Heart left ventricle (tissue), 16 donors: ENCODE measurements at places on chromosomes 6 and 20. TPM values are rescaled to one million over a fixed set of nuclear protein-coding genes. Genes with fewer than 3 reads are reported as not detected.

- H3K4me3 ChIP-seq: no peak overlapping the region
- no peak for DNase-seq
- H3K27ac ChIP-seq: no peak overlapping the region
- H3K36me3 ChIP-seq: no peaks in the 10 kb centered on the region
- peaks cover 8% of the 10 kb centered on the region for H3K4me1 ChIP-seq
Observed at GRCh38 chr6:81565071-81565470, 187.4 kb downstream of the TENT5A start.

Gene MYCT1
- 14.6 TPM for total RNA-seq

DNA sequence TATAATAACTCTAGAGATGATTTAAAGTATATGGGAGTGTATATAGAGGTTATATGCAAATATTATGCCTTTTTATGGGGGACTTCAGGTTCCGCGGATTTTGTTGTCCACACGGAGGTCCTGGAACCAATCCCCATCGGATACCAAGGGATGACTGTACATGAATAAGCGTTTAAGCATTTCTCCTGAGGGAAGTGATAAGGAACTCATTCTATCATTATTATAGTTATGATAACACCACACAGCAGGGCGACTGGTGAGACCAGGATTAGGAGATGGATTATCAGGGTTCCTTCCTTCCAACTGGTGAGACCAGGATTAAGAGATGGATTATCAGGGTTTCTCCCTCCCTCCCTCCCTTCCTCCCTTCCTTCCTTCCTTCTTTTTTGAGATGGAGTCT is 6.6 kb downstream of the ECI2 start:
- H3K4me1 ChIP-seq: peaks cover 19% of the 10 kb centered on the region
- no peak overlapping the region for H3K4me3 ChIP-seq
- no peak overlapping the region for H3K27ac ChIP-seq
- no peaks in the 10 kb centered on the region for H3K27me3 ChIP-seq
- DNase-seq: no peak

Gene SDCBP2
- total RNA-seq: 2.3 TPM

DNA sequence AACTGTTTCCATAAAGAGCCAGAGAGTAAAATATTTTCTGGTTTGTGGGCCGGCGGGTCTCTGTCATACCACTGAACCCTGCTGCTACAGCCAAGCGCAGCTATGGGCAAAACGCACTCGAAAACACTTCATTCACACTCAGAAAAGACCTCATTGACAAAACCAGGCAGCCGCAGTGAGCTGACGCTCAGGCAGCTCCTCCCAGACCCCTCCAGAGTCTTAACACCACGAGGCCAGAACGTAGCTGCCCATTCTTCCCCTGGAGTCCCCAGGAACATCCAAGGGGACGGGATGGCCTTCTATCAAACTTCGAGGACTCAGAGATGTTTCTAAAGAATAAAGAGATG is 35.6 kb upstream of the ZBP1 start:
- peaks cover 3% of the 10 kb centered on the region for H3K4me1 ChIP-seq
- no peak overlapping the region for H3K27ac ChIP-seq
- DNase-seq: peak; percentile 12
- H3K36me3 ChIP-seq: peaks cover 53% of the 10 kb centered on the region

GRCh38 chr20:58565461-58566175 is 50.4 kb upstream of the APCDD1L start:
- H3K36me3 ChIP-seq: no peaks in the 10 kb centered on the region
- H3K27ac ChIP-seq: no peak overlapping the region
- no peaks in the 10 kb centered on the region for H3K4me1 ChIP-seq
- no peak overlapping the region for H3K4me3 ChIP-seq
- no peak for DNase-seq

DNA sequence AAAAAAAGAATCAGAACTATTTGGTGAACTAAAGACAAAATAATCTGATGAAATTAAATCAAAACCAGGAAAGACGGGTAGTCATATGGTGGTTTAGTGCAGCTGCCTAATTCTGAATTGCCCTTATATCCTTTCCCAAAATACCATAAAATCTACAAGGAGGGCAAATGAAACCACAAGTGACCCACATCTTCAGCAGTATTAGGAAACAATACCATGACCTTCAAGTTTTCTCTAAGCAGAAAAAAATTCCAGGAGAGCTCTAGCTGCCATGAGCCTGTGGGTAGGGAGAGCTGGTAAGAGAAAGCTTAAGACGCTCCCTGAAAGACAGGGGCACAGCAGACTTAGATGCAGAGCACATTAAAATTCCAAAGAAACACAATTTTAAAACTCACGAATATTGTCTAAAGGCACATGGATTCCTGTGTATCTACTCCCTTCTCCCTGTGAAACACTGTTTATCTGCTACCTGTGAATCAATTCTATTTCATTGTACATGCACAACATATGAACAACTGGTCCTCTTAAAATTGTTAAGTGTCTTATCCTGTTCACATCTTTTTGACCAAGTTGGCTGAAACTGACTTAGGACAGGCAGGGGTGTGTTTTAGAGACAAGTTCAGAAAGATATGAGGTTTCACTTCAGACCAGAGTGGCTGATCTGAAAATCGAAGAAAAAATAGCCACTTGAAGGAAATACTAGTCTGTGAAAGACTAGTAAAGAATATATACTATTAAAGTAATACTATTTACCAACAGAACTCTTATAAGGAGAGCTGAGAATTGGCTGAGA is 153.6 kb upstream of the SHLD1 start:
- H3K27ac ChIP-seq: no peak overlapping the region
- no peak overlapping the region for H3K4me3 ChIP-seq
- no peak for DNase-seq

DNA sequence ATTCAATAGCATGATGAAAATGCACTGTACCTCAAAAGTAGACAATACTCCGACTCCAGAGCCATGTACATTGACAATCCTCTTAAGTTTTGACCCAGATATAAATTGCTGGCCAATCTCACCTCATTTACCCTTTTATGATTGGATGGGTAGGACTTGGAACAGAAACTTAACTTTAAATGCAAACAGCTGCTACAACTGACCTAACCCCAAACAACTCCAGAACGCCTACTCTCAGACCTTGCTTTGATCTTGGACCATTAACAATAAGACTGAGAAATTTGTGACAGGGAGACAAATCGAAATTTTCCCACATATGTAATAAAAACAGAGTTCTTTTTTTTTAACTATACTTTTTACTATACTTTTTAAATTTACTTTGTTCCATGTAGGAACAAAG is 200.5 kb upstream of the MCHR2 start:
- no peak overlapping the region for H3K27ac ChIP-seq

Gene IL17F
- total RNA-seq: not detected

GRCh38 chr6:117538615-117539014 is 56.1 kb downstream of the DCBLD1 start:
- no peaks in the 10 kb centered on the region for H3K27me3 ChIP-seq
- peaks cover 28% of the 10 kb centered on the region for H3K36me3 ChIP-seq
- no peak for DNase-seq
- no peak overlapping the region for H3K4me3 ChIP-seq
- H3K27ac ChIP-seq: no peak overlapping the region

Gene KCNG1
- total RNA-seq: not detected

Gene RPP40
- 3.1 TPM for total RNA-seq

DNA sequence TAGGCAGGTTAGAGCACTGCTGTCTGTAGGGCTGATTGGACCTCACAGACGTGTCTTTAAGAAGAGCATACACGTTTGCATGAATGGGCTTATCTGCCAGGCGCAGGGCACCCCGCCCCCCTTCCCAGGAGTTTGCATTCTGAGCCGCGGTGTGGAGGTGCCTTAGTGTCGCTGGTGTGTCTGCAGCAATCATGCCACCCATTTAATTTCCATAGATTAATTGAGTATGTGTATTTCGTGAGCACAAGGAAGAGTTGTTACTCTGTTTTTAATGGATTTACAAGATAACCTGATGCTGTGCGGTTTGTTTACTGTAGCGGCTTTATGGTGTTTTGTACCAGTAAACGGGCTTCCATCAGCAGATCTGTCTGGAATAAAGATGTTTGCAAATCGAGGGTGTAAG is 107.7 kb downstream of the ZDHHC14 start:
- H3K4me1 ChIP-seq: peaks cover 7% of the 10 kb centered on the region
- no peak overlapping the region for H3K27ac ChIP-seq
- no peaks in the 10 kb centered on the region for H3K36me3 ChIP-seq
- DNase-seq: no peak

DNA sequence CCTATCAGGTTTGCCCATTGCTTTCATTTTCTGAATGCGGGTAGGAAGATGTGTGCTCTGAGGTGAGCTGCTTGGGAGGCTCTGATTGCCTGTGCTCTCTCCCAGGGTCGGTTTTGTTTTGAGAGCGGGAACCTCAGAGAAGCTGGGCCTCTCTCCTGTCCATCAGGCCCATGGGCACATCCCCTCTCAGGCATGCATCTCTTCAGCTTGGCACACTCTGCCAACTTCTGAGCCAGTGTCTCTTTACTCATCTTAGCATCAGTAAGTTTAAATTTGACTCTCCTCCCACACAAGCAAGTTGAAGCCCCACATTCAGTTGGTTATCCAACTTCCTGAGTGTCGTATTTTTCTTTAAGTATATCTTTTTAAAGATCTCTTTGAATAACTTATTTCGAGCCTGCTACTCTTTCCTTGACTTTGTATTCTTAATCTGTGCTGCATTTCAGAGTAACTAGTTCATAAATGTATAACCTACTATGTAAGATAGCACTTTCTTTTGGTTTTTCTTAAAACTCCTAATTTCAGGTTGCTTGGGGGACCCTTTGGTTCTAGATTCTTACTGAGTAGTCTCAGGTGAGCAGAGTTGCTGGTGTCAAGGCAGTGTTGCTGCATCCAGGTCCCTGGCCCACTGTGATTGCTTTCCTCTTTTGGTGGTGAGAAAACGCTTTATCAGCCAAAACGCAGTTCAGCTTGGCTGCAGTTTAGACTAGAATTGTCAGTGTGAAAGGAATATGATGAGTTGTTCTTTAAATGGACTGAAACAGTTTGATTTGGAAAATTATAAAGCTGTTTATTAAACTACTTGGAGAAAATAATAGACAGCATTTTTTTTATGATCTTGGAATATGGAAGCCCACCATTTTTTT is 54.8 kb downstream of the SNX9 start:
- H3K27me3 ChIP-seq: no peaks in the 10 kb centered on the region
- H3K4me1 ChIP-seq: no peaks in the 10 kb centered on the region
- DNase-seq: no peak
- H3K4me3 ChIP-seq: no peak overlapping the region

DNA sequence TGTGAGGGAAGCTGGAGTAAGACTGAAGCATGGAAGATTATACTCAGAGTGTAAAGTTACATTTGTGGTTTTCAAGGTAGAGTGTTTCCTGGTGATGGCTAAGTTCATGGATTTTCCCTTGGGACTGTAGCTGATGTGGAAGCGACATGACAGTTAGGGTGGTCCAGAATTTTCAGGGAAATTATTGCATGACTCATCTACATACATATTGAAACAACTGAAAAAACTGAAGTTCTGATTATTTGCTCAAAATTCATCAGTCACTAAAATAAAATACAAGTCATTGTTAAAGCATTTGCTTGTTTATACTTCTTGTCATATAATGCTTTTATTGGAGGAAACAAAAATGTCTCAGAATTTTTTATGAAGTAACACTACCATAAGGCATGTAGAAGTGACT is 700.0 kb downstream of the RFPL4B start:
- H3K27ac ChIP-seq: no peak overlapping the region

DNA sequence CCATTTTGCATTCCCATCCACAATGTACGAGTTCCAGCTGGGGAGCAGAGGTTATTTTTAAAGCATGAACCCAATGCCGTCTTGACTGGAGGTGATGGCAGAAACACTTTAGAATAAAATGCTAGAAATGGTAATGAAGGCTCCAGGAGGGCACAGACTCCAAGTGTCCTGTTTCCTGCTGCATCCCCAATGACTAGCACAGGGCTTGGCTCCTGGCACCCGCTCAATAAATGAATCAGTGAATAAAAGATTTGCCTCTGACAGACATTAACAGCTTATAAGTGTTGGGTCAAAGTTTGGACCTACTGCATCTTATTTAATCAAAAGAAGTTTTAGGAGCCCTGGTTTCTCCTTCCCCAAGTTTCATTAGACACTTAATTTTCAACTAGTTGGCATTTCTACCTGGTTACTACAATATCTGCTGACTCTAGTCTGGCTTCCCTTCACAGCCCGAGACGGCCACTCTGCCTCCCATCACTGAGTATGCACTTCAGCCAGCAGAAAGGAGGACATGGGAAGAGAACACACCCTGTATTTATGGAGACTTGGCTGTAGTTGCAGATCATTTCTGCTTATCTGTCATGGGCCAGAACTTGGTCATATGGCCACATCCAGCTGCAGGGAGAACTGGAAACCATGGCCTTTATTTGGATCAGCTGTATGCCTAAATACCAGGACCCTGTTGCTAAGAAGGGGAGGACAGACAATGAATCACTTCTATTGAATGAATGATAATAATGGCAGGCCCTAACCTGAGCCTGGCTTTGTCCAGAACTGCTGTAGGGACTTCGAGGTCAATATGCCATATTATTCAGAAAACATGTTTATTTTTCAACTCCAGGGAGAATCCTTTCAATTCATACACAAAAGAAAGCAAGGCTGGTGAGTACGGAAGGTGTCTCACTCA is 63.1 kb downstream of the TTI1 start:
- no peaks in the 10 kb centered on the region for H3K36me3 ChIP-seq
- H3K27ac ChIP-seq: no peak overlapping the region
- no peaks in the 10 kb centered on the region for H3K4me1 ChIP-seq
- H3K27me3 ChIP-seq: no peaks in the 10 kb centered on the region
- no peak overlapping the region for H3K4me3 ChIP-seq

Gene TFAP2D
- total RNA-seq: not detected

- H3K36me3 ChIP-seq: no peaks in the 10 kb centered on the region
- no peaks in the 10 kb centered on the region for H3K4me1 ChIP-seq
- no peak overlapping the region for H3K27ac ChIP-seq
- H3K4me3 ChIP-seq: no peak overlapping the region
- DNase-seq: no peak
Observed at GRCh38 chr6:104597541-104598050, 262.1 kb downstream of the HACE1 start.

Gene ARMH2
- total RNA-seq: not detected

GRCh38 chr6:33607784-33608161 is 13.3 kb upstream of the ITPR3 start:
- no peaks in the 10 kb centered on the region for H3K27me3 ChIP-seq
- no peak overlapping the region for H3K27ac ChIP-seq
- H3K4me3 ChIP-seq: no peak overlapping the region
- no peak for DNase-seq

Gene MAP7
- total RNA-seq: 2.1 TPM

Gene CALHM6
- 0.71 TPM for total RNA-seq

DNA sequence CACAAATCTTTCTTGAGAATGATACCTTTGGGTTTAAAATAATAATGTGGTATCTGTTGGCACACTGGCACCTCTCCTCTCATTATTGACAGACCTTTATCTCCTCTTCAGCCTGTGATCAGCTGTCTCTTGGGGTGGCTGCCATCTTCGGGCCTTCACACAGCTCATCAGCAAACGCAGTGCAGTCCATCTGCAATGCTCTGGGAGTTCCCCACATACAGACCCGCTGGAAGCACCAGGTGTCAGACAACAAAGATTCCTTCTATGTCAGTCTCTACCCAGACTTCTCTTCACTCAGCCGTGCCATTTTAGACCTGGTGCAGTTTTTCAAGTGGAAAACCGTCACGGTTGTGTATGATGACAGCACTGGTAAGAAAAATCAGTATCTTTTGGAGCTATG is 232.8 kb downstream of the GRIK2 start:
- H3K36me3 ChIP-seq: no peaks in the 10 kb centered on the region
- no peak overlapping the region for H3K4me3 ChIP-seq
- no peak overlapping the region for H3K27ac ChIP-seq
- no peak for DNase-seq
- H3K4me1 ChIP-seq: no peaks in the 10 kb centered on the region

GRCh38 chr6:44496665-44497369 is 109.3 kb downstream of the CDC5L start:
- H3K4me1 ChIP-seq: no peaks in the 10 kb centered on the region
- no peaks in the 10 kb centered on the region for H3K36me3 ChIP-seq
- H3K27me3 ChIP-seq: no peaks in the 10 kb centered on the region

Gene PNLDC1
- not detected for total RNA-seq

Gene LBP
- total RNA-seq: 0.44 TPM

Gene DXO
- 14.9 TPM for total RNA-seq
